T-cell (primary cell): ENCODE measurements at places on chromosomes 2 and 18. TPM values are rescaled to one million over a fixed set of nuclear protein-coding genes. Genes with fewer than 3 reads are reported as not detected.

GRCh38 chr2:189407281-189408209, 33.7 kb upstream of the WDR75 start:
- H3K4me3 ChIP-seq, result no peak overlapping the region
- no peak overlapping the region for H3K27ac ChIP-seq
- no peak for DNase-seq

RGPD3 gene
- 0.43 TPM for total RNA-seq

DNA sequence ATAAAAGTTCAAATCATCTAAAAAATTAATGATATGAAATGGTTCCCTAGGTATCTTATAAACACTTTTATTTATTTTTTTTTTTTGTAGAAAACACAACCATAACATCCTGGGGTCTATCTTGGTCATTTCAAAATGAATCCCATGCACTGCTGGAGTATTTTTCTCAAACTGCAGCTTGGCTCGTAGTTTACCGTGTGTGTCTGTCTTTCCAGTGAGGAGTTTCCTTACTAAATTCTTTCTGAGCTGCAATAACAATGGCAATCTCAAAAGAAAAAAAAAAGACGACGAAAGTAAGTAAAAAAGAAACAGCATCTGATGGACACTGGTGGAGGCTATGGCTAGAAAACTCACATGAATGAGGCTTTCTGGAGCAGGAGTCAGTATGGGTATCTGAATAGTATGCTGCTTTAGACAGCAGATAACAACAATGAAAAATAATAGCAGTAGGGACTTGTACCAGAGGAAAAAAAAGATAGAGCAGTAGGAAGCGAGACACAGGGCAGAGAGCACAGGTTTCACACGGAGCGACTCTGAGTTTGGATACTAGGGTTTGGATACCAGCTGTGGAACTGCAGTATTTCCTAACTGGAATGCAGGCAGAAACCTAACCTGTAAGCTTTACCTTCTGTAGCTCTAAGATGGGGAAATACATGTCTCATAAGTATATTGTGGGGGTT, 43.5 kb downstream of the CALCRL start:
- no peaks in the 10 kb centered on the region for H3K27me3 ChIP-seq
- no peaks in the 10 kb centered on the region for H3K4me1 ChIP-seq
- no peak for DNase-seq
- H3K36me3 ChIP-seq, result no peaks in the 10 kb centered on the region

GRCh38 chr2:20452551-20452950, 5.7 kb downstream of the RHOB start:
- no peak for DNase-seq
- H3K27ac ChIP-seq, result no peak overlapping the region
- H3K36me3 ChIP-seq, result no peaks in the 10 kb centered on the region
- no peak overlapping the region for H3K4me3 ChIP-seq

DNA sequence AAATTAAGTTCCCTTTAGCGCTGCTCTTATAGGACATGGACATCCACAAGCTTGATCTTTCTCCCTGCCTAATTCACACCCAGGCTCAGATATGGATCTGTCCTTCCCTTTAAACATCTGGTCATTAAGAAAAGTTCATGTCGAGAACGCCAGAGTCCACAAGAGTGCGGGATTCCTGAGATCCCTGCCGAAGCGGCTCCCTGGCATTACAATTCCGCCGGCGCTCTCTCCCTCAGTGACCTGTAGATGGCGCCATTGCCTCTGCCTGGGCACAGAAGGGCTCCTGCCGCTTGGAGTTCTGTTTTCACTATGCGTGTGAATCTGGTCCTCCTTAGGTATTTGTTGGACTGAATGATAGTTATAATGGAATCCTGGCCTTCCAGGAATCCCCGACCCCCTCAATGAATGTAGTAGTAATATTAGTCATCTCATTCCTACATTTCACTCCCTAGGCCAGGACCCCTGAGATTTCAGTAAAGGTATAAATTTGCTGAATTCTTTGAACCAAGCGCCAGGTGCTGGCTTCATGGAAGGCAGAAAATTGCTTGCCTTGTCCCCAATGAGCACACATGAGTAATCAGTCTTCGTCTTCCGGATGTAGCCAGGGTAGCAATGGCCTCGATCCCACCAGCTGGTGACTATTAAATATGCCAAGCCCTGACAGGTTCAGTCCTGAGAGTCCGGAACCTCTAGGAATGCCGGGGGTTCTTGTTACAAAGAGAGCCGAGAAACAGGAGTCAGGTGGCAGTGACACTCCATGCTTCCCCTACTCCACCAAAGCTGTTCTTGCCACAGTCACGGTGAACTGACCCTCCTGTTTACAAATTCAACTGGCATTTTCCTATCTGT, 26.4 kb upstream of the CD207 start:
- no peak overlapping the region for H3K27ac ChIP-seq
- peaks cover 38% of the 10 kb centered on the region for H3K27me3 ChIP-seq
- peak; percentile 66 for DNase-seq
- H3K4me1 ChIP-seq, result peaks cover 6% of the 10 kb centered on the region
- no peaks in the 10 kb centered on the region for H3K36me3 ChIP-seq

- no peaks in the 10 kb centered on the region for H3K27me3 ChIP-seq
- no peak for DNase-seq
- no peak overlapping the region for H3K4me3 ChIP-seq
- peaks cover 16% of the 10 kb centered on the region for H3K4me1 ChIP-seq
Observed at GRCh38 chr2:143524559-143525401, 395.6 kb downstream of the ARHGAP15 start.

CROCC2 gene
- not detected for total RNA-seq

- no peaks in the 10 kb centered on the region for H3K27me3 ChIP-seq
- peaks cover 3% of the 10 kb centered on the region for H3K4me1 ChIP-seq
- H3K27ac ChIP-seq, result no peak overlapping the region
- H3K4me3 ChIP-seq, result no peak overlapping the region
Observed at GRCh38 chr2:178819992-178820391, 12.8 kb upstream of the TTN start.

DNA sequence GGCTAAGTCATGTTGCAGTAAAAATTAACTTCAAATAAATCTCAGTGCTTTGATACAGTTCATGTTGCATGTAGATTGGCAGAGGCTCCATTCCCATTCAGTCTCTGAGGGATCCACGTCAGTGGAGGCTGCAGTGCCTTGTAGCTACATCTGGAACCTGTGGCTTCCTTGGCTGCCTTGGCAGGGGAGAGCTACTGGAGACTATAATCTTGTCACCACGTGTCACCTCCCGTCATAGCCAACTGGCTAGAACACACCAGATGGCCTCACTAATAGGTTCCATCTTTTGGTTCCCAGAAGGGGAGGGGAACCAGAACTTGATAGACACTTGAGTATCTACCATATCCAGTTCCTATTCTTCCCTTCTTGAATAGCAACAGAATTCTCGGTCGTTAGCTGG, 28.4 kb downstream of the E2F6 start:
- no peaks in the 10 kb centered on the region for H3K4me1 ChIP-seq
- no peak overlapping the region for H3K27ac ChIP-seq
- no peak for DNase-seq
- no peak overlapping the region for H3K4me3 ChIP-seq
- no peaks in the 10 kb centered on the region for H3K36me3 ChIP-seq
- H3K27me3 ChIP-seq, result no peaks in the 10 kb centered on the region

GRCh38 chr2:20148923-20149702, 75.8 kb downstream of the SDC1 start:
- no peak overlapping the region for H3K27ac ChIP-seq
- no peaks in the 10 kb centered on the region for H3K36me3 ChIP-seq
- no peak overlapping the region for H3K4me3 ChIP-seq
- peaks cover 27% of the 10 kb centered on the region for H3K27me3 ChIP-seq
- DNase-seq, result no peak

GRCh38 chr2:230785346-230785745, 72.7 kb downstream of the CAB39 start:
- no peak overlapping the region for H3K27ac ChIP-seq
- no peak overlapping the region for H3K4me3 ChIP-seq
- H3K36me3 ChIP-seq, result peaks cover 18% of the 10 kb centered on the region
- peaks cover 29% of the 10 kb centered on the region for H3K4me1 ChIP-seq
- H3K27me3 ChIP-seq, result no peaks in the 10 kb centered on the region

DNA sequence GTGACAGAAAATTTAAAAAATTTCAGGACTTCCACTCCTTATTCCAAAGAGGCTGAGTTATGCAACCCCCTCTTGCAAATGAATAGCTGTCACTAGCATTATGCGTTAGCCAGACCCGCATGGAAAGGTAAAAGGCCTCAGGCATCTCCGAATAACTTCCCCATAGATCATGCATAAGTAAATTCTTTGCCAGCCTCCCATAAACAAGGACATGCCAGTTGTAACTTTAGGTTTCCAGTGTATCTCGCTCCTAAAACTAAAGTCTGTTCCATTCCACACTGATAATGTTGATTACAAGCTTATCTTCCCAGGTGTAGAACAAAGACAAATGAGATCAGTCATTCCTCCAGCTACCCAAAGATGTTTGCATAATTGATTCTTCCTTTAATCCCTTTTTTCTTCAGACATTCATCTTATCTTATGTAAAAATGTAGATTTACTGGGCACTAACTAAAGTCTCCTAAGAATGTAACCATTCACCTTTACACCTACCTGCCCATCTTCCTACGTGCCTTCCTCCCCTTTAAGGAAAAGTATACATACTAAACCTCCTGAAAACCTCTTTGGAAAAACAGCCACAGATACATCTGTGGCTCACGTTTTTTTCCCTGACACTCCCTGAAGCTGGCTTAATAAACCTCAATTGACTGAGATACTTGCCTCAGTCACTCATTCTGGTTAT, 13.6 kb upstream of the NFU1 start:
- H3K27me3 ChIP-seq, result no peaks in the 10 kb centered on the region
- H3K4me3 ChIP-seq, result no peak overlapping the region
- H3K27ac ChIP-seq, result no peak overlapping the region
- no peaks in the 10 kb centered on the region for H3K4me1 ChIP-seq
- DNase-seq, result no peak

- H3K36me3 ChIP-seq, result no peaks in the 10 kb centered on the region
- no peak overlapping the region for H3K27ac ChIP-seq
- no peak for DNase-seq
- peaks cover 5% of the 10 kb centered on the region for H3K4me1 ChIP-seq
Observed at GRCh38 chr2:242011991-242012764, 142.6 kb downstream of the RTP5 start.

- H3K27ac ChIP-seq, result no peak overlapping the region
- no peaks in the 10 kb centered on the region for H3K4me1 ChIP-seq
- no peaks in the 10 kb centered on the region for H3K36me3 ChIP-seq
- H3K27me3 ChIP-seq, result peaks cover 11% of the 10 kb centered on the region
- no peak overlapping the region for H3K4me3 ChIP-seq
Observed at GRCh38 chr2:236014408-236015131, 153.6 kb downstream of the GBX2 start.

DNA sequence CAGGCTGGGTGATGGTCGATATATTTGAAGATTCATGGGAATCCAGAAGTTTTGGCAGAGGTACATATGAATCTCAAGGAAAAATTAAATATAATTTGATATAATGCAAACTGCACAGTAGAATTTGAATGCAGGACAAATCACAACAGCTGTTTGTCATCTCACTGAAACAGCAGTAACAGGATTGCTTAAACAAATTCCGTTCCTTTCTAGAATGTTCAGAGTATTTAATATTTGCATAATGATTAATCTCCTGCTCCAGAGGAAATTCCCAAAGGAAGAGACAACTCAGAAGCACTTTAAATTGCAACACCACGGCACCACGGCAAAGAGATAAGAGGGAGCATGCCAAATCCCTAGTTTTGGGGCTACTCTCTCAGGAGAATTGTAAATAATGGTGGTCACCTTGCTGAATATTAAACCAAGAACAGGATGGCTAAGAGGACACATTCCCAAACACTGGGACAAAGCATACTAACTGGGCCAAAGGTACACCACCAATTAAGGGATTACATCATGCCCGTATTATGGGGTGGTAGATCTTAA, 67.8 kb upstream of the MAP4K3 start:
- no peak for DNase-seq
- no peaks in the 10 kb centered on the region for H3K4me1 ChIP-seq
- no peak overlapping the region for H3K27ac ChIP-seq
- H3K27me3 ChIP-seq, result no peaks in the 10 kb centered on the region
- H3K36me3 ChIP-seq, result no peaks in the 10 kb centered on the region
